Fibroblast of pulmonary artery (primary cell): ENCODE measurements at places on chromosomes 7 and 10.

GRCh38 chr7:8702807-8703206 lies 269.4 kb downstream of the NXPH1 start:
- no peak for DNase-seq

GRCh38 chr10:129950676-129951075 lies 13.4 kb downstream of the EBF3 start:
- DNase-seq: peak; percentile 29

- DNase-seq: no peak
Observed at GRCh38 chr10:110003524-110003885, 4.3 kb upstream of the ADD3 start.

DNA sequence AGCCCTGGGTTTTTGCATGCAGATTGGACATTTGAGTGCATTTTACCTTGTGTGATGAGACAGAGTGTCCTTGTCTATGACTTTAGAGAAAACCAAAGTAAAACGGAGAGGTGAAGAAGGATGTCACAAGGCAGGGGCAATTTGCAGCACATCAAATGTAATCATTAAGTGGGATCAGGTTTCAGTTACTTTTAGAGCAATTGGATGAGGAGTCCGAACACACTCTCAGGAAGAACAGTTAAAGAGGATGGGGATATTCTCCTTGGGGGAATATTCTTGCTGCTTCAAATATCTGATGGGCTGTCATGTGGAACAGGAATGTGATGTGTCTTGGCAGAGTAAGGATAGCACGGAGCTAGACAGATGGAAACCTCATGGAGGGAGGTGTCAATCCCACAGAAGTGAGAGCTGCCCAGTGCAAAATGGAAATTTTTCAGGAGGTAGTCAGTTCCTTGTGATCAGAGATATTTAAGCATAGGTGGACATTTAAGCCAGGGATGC lies 757 bp downstream of the RAB19 start:
- DNase-seq: no peak

GRCh38 chr7:44380189-44380830 lies 54.9 kb upstream of the CAMK2B start:
- DNase-seq: no peak

- no peak for DNase-seq
Observed at GRCh38 chr7:92595281-92595680, 5.1 kb upstream of the FAM133B start.

GRCh38 chr7:77482015-77482414 lies 55.1 kb upstream of the PTPN12 start:
- peak; percentile 42 for DNase-seq

DNA sequence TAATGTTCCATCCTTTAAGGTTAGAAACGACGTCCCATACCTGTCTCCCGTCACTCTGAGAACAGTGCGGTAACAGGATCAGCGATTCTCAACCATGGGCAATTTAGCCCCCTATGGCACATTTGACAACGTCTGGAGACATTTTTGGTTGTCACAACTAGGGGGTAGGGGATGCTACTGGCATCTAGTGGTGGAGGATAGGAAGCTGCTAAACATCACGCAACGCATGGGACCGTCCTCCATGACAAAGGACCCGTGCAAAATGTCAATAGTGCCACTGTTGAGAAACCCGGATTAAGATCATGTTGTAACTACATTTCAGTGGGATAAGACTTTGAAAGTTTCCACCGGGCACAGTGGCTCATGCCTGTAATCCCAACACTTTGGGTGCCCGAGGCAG lies 5.0 kb upstream of the PAXIP1 start:
- DNase-seq: peak; percentile 15

GRCh38 chr10:55627501-55628051 lies 733.5 kb downstream of the ZWINT start:
- no peak for DNase-seq

GRCh38 chr7:46933596-46933995 lies 648.3 kb downstream of the TNS3 start:
- peak; percentile 61 for DNase-seq

- no peak for DNase-seq
Observed at GRCh38 chr10:81000781-81001180, 463.1 kb downstream of the SH2D4B start.

- no peak for DNase-seq
Observed at GRCh38 chr10:43238462-43238861, 28.4 kb downstream of the RASGEF1A start.

DNA sequence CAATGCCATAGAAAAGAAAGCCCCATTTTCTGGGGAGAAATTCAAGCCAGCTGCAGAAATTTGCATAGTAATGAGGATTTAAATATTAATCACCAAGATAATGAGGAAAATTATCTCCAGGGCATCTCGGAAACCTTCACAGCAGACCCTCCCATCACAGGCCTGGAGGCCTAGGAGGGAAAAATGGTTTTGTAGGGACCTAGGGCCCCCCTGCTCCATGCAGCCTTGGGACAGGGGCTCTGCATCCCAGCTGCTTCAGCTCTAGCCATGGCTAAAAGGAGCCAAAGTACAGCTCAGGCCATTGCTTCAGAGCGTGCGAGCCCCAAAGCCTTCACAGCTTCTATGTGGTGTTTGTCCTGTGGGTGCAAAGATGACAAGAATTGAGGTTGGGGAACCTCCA lies 46.6 kb upstream of the VOPP1 start:
- no peak for DNase-seq

DNA sequence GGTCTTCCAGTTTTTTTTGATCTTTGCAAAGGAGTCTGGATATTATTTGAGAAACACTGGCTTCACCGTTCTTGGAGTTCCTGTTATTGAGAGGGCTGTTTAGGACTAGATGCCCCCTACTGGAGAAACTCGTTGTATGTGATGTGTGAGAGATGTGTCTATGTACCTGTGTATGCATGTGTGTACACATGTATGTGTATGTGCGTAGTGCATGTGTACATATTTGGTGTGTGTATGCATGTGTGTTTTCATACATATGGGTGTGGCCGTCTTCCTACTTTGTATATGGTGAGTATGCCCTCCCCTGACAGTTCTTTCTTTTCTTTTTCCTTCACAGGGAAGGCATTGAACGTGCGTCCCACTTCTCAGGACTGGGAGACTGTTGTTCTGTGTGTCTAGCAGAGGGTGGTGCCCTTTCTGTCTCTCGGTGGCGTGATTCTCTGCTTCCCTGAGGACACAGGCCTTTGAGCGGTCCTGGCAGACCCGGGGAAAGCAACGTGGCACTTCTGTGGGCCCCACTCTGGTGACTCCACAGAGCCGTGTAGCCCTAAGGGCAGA lies 3.0 kb upstream of the CALHM3 start:
- peak; percentile 88 for DNase-seq

DNA sequence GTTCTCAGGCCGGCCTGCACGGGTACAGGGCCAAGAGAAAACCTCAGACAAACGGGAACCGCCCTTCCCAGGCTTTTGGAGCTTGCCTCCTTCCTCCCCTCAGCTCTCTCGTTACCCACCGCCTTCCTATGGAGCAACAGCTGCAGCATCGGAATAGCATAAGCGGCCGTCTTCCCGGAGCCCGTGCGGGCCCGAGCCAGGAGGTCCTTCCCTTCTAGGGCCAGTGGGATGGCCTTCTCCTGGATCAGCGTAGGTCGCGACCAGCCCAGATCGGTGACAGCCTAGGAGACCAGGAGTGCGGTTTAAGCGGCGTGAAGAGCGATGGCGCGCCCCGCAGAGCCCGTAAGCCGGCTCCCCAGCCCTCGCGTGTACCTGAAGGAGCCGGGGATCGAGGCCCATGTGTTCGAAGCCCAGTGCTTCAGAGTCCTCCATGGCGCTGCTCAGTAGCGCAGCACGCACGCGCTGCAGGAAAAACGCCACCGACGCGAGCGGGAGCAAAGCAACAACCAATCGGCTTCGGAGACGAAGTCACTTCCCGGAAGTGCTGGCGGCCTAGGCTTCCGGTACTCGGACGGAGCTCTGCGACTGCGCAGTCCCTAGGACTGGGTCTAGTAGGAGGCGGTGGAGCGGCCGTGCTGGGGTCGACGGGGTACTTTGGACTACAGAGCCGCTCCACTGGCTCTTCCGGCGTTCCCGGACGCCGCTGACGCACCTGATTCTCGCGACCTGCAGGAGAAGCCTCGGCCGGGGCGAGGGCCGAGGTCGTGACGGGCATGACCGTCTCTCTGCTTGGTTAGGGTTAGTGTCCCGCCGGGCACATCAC lies at the start of gene DDX56:
TSS of gene DDX56 (minus strand) at position 445 of the 823 bp plus-strand sequence. CDS start at position 432, 13 bp downstream.
- peak; percentile 95 for DNase-seq

DNA sequence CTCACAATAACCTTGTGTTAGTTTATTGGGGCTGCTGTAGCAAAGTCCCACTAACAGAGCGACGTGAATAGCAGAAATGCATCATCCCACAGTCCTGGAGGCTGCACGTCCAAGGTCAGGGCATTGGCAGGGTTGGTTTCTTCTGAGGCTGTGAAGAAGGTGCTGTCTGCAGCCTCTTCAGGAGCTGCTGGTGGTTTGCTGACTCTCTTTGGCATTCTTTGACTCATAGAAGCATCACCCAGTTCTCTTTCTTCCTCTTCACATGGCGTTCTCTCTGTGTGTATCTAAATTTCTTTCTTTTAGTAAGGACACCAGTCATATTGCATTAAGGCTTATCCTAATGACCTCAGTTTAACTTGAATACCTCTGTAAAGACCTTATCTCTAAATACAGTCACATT lies 428.4 kb upstream of the KLF6 start:
- DNase-seq: no peak

DNA sequence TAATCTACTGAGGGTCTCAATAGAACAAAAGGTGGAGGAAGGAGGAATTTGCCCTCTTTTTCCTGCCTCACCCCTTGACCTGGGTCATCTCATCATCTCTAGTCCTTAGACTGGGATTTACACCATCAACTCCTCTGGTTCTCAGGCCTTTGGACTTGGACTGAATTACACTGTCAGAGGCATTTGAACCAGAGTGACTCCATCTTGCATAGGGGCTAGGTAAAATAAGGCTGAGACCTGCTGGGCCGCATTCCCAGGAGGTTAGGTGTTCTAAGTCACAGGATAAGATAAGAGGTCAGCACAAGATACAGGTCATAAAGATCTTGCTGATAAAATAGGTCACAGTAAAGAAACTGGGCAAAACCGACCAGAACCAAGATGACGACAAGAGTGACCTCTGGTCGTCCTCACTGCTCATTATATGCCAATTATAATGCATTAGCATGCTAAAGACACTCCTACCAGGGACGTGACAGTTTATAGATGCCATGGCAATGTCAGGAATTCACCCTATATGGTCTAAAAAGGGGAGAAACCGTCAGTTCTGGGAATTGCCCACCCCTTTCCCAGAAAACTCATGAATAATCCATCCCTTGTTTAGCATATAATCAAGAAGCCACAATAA lies 84.0 kb downstream of the C1GALT1 start:
- no peak for DNase-seq

DNA sequence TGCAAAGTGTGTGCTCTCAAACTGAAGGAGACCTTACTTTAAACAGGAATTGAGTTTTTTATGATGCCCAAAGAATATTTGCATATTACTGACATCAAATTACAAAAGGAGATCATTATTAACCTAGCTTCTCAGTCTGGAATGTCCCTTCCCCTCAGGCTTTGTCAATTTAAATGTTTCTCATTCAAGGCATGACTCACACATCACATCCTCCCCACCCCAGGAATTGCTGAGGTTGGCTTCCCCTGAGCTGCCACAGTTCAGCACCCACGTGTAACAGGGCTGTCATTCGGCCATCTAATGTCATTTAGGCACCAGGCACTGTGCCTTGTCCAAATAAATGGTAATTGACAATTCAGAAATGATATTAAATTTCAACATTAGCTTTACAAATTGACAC lies 305.9 kb upstream of the MGMT start:
- peak; percentile 6 for DNase-seq

DNA sequence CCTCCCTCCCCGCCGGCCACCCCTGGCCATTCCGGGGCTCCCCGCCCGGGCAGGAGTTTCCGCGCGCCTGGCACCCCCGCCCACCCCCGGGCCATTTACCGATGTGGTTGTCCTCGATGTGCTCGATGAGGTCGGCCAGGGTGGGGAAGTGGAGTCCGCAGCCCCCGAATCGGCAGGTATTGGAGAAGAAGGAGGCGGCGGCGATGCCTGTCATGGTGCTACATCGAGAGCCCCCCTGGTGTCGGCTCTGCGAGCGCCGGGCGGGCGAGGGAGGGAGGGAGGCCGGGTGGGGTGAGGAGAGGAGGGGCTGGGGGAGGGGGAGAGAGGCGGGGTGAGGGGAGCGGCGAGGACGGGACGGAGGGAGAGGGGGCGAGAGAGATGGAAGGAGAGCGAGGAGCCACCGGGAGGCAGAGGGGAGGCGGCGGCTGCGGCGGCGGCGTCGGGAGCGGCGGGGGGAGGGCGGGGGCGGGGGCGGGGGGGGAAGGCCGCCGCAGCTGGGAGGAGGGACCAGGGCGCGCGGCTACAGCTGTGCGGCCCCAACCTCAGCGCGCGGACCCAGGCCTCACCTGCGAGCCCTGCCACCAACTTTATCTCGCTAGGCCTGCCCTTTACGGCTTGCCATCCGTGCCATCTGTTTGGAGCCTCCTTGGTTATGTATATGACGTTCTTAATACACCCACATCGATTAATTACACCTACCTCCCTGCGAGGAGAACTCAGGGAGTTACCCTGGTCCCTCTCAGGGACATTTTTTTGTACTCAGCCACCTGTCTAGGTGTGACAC lies at the start of gene JAZF1:
TSS of gene JAZF1 (minus strand) at position 432 of the 784 bp plus-strand sequence.
- peak; percentile 49 for DNase-seq

GRCh38 chr7:110486549-110486948 lies 604.4 kb upstream of the LRRN3 start:
- no peak for DNase-seq
